ENCODE measurements at places on chromosomes 5 and 9. TPM values are rescaled to one million over a fixed set of nuclear protein-coding genes. Genes with fewer than 3 reads are reported as not detected.

DNA sequence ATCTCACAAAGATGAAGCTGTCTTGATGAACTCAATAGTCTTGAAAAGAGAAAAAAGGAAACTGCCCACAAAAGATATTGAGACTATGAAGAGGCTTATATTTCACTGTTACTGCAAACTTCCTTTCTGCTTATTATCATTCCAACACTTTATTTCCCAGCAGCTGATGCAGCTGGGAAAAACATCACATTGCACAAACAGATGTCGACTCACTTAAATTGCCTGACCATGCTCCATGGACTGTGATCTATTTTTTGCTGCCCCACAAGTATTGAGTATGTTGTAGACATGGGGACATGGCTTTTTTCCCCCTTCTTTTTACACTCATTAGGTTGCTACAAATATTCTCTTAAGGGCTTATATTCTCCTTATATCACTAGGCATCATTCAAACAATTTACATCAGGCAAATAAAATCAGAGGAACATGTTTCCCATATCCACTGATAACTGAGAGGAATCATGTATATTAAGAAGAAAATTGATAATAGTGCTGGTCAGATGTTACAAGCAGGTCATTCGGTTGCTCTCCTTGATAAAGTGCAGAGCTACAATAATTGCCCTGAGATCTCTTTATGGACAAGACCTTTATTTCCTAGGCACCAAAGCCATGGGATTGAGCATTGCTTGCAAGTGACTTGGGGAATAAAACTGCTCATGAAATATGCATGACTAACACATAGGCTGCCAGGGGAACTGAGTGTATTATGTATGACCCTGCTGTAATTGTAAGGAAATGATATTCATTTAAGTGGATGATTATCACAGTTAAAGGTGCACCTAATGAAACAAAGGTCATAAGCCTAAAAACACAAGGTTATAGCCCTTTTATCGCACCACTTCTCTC lies 509.9 kb downstream of the ZNF608 start:
- DNase-seq: no peak

GRCh38 chr9:2939368-2939767 lies 95.5 kb upstream of the PUM3 start:
- DNase-seq: no peak

GRCh38 chr9:14788846-14789245 lies 66.3 kb upstream of the CER1 start:
- no peak for DNase-seq

DNA sequence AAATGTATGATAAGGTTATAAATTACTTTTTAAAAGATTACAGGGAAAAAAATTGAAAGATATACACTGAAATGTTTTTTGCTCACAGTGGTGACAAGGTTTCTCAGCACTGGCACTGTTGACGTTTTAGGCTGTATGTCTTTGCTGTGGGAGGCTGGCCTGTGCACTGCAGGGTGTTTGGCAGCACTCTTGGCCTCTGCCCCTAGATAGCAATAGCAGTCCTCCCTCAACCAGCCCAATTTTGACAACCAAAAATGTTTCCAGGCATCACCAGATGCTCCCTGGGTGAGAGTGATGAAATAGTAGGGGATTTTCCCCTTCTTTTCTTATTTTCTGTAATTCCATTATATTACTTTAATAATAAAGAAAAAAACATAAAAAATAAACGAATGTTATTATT lies 3.3 kb downstream of the CD274 start:
- no peak for DNase-seq

- no peak for DNase-seq
Observed at GRCh38 chr5:127969002-127969401, 114.6 kb upstream of the SLC12A2 start.

GRCh38 chr5:29795096-29795652 lies 1398.3 kb upstream of the CDH6 start:
- no peak for DNase-seq

DNA sequence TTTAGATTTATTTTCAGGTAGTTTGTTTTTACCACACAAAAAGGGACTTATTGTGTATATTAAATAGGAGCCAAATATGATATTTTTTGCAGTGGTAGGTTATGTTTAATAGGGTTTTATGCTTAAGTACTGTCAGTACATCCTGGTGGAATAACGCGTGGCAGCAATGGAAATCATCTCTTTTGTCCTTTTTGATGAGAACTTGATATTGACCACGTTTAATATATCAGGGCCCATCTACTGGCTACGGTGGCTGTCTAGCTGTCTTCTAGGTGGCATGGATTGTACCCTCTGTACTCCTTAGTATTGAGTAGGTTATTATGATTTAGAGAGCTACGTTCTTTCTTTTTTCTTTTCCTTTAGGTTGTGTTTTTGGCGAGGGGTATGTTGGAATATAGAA lies 2.6 kb downstream of the BASP1 start:
- DNase-seq: no peak

DNA sequence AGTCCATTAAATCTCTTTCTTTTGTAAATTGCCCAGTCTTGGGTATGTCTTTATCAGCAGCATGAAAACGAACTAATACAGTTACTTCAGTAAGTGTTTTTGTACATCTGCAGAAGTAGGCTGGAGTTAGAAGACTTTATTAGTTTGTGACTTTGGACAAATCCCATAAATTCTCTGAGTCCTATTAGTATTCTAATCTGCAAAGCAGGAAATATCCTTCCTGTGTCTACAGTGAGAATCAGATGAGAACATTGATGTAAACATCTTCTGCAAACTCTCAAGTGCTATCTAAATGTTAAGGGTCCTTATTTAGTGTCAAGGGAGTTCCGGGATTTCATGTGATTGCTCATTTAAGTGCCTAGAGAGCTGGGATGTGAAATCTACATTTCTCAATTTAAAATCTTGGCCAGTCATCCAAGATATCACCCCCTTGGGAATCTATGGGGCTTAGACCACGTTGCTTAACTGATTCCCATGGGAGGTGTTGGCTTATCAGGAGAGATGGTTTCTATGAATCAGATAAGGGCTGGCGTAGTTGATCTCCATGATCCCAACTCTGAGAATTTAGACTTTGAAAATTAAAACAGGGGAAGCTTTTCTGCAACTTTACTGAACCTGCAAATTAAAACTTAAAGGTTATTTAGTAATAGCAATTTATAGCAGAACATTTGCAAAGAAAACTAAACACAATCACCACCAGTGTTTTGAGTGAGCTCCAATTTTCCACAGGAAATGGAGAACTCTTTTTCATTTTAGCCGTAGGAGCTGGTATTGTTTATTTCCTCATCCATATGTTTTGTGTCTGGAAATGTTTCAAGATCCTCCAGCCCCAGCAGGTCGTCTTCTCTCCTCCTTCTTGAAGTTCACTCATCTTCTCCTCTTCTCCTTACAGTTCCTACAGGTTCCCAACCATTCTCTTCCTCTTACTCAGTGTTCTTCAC lies 241.6 kb upstream of the CD180 start:
- no peak for DNase-seq

DNA sequence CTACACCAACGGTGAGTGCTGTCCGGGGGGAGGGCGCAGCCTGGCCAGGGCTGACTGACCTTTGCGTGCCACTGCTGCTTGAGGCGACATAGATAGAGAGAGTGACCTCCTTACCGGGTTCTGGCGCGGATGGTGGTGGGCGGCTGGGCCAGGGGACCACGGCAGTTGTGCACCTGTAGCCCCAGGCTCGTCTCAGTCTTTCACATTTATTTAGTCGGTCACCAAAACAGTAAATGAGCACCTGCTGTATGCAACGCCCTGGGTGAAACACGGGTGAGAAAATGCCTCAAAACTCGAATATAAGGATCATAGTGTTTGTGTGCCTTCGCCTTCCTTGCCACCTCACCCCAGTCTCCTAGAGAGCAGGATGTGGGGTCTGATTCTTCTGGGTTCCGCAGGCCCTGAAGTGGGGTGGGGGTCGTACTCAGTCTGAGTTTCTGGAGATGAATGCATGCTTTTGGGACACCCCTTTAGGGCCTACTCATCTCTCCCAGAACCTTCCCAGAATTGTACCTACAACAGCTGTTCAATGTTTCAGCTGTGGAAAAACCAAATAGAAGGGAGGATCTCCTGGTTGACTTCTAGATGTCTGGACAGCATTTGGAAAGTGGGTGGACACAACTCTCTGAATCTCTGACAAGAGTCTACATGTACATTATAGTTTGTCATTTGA lies 714 bp downstream of the SEC24A start:
- peak; percentile 13 for DNase-seq

DNA sequence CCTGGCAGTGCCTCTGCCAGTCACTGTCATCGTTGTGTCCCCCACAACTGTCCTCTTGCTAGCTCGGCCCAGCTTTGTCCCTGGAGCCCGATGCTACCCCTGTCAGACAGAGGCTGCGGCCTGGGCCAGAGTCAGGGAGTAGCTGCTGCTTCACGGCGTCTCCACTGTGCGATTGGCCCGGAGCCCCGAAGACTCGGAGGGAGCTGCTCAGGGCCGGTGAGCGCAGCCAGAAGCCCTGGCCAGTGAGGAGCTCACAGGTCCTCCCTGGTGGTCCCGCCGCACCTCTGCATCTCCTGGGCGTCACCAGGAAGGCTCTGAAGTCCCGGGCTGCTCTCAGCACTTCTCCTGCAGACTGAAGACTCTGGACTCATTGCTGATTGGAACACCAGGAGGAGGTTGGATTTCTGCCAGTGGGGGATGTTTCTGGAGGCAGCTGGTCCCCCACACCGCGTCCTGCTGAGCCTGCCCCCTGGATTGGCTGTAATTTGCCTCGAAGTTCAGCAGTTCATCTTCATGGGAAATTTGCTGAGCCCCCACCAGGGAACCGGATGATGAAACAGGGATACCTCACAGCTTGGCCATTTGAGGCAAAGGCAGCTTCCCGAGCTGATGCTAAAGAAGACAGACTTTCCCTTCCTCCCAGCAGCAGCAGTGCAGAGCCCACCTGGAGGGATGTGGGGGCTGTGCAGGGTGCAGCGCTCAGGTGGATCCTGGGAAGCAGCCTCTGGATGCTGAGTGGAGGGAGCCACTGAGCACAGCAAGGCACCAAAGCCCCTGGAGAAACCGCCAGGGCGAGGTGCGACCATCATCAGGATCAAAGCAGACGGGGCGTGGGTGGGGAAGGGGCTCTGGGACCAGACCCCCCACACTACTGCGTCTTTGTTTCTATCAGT lies 45.6 kb downstream of the USP20 start:
- DNase-seq: no peak

GRCh38 chr5:168529374-168530234 lies 499 bp downstream of the FBLL1 start:
- no peak for DNase-seq

- no peak for DNase-seq
Observed at GRCh38 chr9:79562749-79563386, 8.9 kb upstream of the TLE4 start.

DNA sequence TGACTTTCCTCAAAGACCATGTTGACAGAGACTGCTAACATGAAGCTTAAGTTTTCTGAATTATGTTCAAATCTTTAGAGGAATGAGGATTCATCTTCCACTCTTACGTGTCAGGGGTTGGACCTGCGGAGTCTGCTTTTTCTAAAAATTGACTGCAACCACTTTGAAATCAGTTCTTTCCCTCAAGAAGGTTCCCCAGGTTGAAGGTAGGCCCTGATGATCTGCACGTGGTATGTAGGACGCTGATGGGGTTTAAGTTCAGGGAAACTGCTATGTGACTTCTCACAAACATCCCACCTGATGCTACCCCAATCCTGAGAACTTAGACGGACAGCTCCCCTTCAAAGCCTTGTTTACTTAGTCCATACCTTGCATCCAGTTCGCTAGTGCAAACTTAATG lies 7.2 kb downstream of the RACK1 start:
- no peak for DNase-seq

GRCh38 chr5:27568811-27569210 lies 530.4 kb upstream of the CDH9 start:
- no peak for DNase-seq

- no peak for DNase-seq
Observed at GRCh38 chr5:75525344-75525743, 13.7 kb downstream of the POLK start.

- DNase-seq: no peak
Observed at GRCh38 chr9:100441911-100442361, 15.0 kb downstream of the MSANTD3 start.

DNA sequence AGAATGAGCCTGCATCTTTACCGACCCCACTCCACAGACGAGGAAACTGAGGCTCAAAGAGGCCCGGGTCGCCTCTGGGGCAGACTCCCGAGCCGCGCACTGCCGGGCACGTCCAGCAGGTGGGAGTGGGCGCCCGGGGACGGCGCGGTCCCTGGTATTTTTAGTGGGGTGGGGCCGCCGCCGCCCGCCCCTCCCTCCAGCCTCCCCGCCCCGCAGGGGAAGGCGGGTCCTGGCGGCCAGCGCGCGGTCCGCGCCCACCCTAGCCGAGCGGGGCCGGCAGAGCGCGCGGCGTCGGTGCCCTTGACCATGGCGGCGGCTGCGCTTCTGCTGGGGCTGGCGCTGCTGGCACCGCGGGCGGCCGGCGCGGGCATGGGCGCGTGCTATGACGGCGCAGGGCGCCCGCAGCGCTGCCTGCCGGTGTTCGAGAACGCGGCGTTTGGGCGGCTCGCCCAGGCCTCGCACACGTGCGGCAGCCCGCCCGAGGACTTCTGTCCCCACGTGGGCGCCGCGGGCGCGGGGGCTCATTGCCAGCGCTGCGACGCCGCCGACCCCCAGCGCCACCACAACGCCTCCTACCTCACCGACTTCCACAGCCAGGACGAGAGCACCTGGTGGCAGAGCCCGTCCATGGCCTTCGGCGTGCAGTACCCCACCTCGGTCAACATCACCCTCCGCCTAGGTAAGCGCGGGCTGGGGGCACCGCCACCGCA lies at the start of gene LAMC3:
LAMC3 (plus strand) TSS at position 266 of the 710 bp plus-strand sequence; CDS start at position 307, 41 bp downstream.
- DNase-seq: no peak

GRCh38 chr5:129509363-129509975 lies 49.4 kb downstream of the ADAMTS19 start:
- DNase-seq: no peak

GRCh38 chr5:89128906-89129625 lies 246.1 kb upstream of the MEF2C start:
- no peak for DNase-seq

DNA sequence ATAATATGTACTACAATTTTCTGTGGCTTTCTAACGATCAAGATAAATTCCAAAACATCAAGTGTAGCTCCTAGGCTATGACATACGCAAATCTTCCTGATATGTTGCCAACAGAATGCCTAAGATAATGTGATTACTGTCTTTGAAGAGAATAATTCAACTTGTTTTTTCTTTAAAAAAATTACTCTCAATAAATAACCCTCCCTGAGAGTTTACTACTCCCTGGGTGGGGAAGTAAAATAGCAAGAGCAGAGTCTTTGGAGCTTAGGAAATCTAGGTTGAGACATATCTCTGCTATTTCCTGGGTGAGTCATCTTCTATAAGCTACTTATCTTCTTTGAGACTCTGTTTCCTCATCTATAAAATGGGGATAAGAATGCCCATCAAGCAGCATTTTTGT lies 201.2 kb downstream of the ACTL7B start:
- DNase-seq: no peak

Gene MVB12B
- total RNA-seq: 1.3 TPM

Gene PCDHA13
- not detected for total RNA-seq

Gene COL5A1
- 15.9 TPM for total RNA-seq

Gene PLAC8L1
- total RNA-seq: 1.7 TPM

Gene HMGCS1
- 236 TPM for total RNA-seq

Gene STOM
- 7.3 TPM for total RNA-seq

Gene SCGB3A2
- total RNA-seq: not detected

Gene SLC4A9
- total RNA-seq: 2.6 TPM

Measured in OCI-LY7 (cell line).